Activated T-helper 1 cell treated with anti-CD3 and anti-CD28 coated beads, Interleukin-12 subunit alpha, Interleukin-12 subunit beta, Interleukin-2, Interleukin-4 antibody, amounts not matched to agents 30 ng/mL and 10 ng/mL and 1 ng/mL, durations not matched to agents 14 hours and 24 hours and 36 hours (primary cell): ENCODE measurements at places on chromosomes 3 and 15. TPM values are rescaled to one million over a fixed set of nuclear protein-coding genes. Genes with fewer than 3 reads are reported as not detected.

SNX22 gene
- total RNA-seq = 0.99 and 1.1 TPM in 2 replicates

C3orf20 gene
- total RNA-seq = 0.26 and 0.32 TPM in 2 replicates

ARL6IP5 gene
- total RNA-seq = 147 and 156 TPM in 2 replicates

IRAK2 gene
- 8.1 and 8.6 TPM in 2 replicates for total RNA-seq

SI gene
- not detected in 2 replicates for total RNA-seq

GADL1 gene
- total RNA-seq = not detected in 2 replicates

ACTC1 gene
- not detected in 2 replicates for total RNA-seq
